Kidney epithelial cell (primary cell): ENCODE measurements at places on chromosomes 1 and 21. TPM values are rescaled to one million over a fixed set of nuclear protein-coding genes. Genes with fewer than 3 reads are reported as not detected.
A peak's percentile ranks its signal among the peaks of the same experiment; 100 is the strongest.

RPL11 gene
- 932 and 942 TPM in 2 replicates for total RNA-seq

DNA sequence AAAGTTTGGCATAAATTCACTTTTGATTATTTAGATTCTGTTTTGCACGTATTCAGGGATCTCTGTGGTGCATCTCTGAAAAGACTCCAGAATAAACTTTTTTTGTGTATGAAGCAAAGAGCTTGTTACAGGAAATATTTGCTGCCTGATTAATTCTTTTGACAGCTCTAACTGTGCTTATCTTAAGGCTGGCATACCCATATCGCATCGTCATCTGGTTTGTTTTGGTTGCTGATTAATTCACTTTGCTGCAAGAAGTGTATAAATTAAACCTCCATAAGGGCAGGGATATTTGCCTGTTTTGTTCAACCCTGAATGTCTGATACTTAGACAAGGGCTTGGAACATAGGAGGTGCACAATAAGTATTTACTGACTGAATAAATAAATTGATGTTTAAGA is 17.5 kb upstream of the DUSP10 start:
- no peak for DNase-seq

HOOK1 gene
- total RNA-seq = 8.9 and 10.9 TPM in 2 replicates

DNA sequence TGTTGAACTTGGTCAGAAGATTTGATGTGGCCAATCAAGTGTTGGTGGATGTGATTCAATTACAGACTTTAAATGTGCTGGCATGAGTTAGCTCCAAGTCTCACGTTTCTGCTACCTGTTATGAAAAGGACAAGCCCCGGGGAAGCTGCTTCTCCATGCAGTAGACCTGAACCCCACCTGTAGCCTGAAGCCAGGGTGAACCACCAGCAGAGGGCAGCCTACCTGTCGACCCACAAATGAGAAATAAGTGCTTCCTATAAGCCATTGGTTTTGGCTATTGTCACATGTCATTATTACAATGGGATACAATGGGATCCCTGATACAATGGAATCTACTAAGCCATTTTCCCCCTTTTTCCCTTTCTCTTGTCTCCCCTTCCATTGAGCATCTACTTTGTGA is 230.2 kb downstream of the PRDM2 start:
- DNase-seq = no peak

DNA sequence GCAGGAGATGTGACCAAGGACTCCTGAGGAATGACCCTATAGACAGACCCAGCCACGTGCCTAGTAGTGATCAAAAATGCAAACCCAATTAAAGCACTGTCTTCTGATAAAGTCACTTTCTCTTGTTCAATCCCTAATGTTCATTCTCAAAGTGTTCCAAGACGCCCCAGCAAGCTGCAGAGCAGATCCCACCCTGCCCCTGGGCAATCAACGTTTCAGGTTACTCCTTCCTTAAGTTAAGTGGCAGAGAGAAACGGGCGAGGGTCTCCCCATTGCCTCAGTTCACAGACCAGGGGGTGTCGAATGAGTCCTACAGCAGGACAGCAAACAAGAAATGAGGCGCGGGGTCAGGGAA is 699 bp upstream of the RGS2 start:
- no peak for DNase-seq

- DNase-seq = peak; percentile 9
Measured at GRCh38 chr1:181251001-181251712, 162.7 kb downstream of the IER5 start.

TENT5C gene
- 0.07 and 0.13 TPM in 2 replicates for total RNA-seq

CRYBG2 gene
- 2.7 and 18.6 TPM in 2 replicates for total RNA-seq

GRCh38 chr1:26533951-26534509 is 4.5 kb downstream of the RPS6KA1 start:
- no peak for DNase-seq

RNU5D-1 gene
- not detected in 2 replicates for total RNA-seq

- DNase-seq = no peak
Measured at GRCh38 chr1:198088360-198089071, 68.3 kb upstream of the NEK7 start.

DNA sequence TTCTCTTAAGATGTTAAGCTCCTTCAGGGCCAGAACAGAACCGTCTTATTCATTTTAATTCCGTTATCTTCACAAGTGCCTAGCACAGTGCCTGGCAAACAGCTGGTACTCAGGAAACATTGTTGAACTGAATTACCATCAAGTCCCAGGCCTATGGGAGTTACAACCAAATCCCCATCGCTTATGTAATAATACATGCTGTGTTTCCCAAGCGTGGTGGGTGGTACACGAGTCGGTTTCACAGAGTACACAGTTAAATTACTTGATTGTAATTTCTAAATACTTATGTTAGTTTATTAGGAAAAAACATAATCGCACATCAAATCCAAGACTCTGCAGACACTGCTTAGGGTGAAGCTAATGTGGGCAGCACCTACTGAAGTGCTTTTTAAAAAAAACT is 1.0 kb downstream of the ANGEL2 start:
- DNase-seq = no peak

DNA sequence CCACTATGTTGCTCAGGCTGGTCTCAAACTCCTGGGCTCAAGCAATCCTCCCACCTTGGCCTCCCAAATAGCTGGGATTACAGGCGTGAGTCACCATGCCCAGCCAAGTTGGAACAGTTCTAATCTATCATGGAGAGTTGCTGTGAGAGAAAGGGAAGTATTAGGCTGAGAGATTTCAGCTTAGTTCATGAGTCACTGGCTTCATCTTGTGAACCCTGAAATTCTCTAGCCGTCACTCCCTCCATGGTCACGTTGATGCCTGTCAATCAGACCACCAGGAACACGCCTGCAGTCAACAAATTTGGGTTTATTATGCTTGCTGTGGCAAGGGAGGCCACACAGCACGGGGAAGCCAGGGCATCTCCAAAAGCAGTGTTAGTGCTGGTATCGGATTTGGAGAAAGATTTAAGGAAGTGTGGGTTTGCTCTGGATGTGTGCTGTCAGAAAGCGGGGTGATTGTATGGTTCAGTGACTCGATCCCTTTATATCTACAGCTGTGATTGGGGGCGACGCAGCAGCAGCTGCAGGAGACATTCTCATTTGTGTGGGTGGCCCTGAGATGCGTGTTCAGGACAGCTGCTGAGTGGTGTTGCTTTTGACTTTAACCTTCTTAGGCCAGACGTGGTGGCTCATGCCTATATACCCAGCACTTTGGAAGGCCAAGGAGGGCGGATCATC is 18.7 kb downstream of the UQCRHL start:
- DNase-seq = no peak

MAP3K7CL gene
- 1.4 and 3.0 TPM in 2 replicates for total RNA-seq

TMEM125 gene
- total RNA-seq = 15.7 and 16.2 TPM in 2 replicates

FCGR1A gene
- total RNA-seq = not detected in 2 replicates

GRCh38 chr1:184583849-184584248 is 170.8 kb downstream of the EDEM3 start:
- no peak for DNase-seq

GSTM1 gene
- 9.7 and 16.3 TPM in 2 replicates for total RNA-seq
